ENCODE measurements at places on chromosomes 11 and 22.

DNA sequence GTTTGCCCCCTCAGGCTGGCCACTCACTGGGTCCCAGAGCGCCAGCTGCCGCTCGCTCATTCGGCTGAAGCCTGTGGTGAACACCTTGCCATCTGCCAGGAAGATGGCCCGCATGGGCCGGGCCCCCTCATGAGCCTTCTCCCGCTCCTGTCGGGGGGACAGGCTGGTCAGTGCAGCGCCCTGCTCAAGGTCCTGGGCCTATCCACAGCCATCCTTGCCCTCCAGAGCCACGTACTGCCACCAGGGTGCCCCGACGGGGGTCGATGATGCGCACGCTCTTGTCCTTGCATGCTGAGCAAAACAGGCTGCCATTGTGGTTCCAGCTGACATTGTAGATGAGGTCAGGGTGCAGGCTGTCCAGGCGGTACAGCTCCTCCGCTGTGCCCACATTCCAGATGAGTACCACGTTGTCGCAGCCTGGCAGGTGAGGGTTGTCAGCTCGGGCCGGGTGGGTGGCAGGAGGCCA lies 2.1 kb downstream of the CORO1B start:
- peak; percentile 49 for DNase-seq

DNA sequence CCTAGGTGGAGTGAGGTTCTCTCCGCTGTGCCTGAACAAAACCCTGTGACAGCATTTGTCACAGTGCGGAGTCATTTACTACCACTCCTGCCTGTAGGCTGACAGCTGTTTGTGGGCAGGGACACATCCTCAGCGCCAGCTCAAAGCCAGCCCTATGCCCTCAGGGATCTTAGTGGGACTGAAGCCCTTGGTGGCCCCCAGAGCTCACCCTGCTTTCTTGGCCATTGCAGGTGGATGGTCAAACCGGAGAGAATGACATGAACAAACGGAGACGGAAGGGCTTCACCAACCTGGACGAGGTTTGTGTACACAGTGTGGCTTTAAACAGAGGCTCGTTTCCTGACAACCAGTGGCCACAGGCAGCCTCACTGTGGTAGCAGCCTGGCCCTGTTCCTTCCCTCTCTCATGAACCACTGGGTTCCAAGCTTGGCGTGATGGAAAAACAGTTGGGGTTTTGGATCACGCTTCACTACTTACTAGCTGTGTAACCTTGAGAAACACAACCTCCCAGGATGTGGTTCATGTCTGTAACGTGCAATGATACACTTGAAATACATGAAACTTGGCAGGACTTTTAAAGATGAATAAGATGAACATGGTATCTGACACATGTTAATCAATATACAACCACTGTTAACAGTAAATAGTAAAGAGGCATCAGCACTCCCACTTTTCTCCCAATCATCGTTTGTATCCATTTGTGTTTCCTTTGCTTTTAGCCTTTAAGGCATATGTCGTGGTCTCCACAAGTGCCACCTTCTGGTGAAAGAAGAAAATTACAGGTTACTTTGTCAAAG lies 125.8 kb downstream of the MICAL2 start:
- peak; percentile 76 for DNase-seq

GRCh38 chr22:26587991-26588613 lies 1.8 kb downstream of the TPST2 start:
- no peak for DNase-seq

DNA sequence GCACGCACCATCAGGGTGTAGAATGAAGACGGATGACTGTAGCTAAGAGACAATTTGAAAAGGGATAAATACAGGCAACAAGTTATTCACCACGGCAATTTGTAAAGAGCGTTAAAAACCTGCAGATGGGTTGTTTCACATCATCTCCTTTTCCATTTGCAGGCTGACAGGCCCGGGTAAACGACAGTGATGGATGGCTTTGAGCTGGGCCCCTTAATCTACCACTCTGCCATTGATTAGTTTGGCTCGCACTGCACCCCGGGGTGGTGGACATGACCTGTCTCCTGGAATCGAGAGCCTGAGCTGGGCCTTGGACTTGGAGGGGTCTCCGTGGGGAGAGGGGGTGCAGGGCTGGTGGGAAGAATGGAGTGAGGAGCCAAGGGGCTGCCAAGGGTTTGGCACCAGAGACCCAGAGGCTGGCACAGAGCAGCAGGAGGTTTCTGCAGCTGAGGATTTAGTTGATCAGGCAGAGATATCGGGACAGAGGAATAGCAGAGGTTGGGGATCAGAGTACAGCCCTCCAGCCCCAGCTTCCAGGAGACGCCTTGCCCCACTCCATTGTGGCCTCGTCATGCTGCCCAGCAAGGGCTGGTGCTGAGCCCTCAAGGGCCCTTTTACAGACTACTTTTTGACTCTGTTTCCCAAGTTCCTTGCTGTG lies 110.6 kb upstream of the NECTIN1 start:
- DNase-seq = no peak

DNA sequence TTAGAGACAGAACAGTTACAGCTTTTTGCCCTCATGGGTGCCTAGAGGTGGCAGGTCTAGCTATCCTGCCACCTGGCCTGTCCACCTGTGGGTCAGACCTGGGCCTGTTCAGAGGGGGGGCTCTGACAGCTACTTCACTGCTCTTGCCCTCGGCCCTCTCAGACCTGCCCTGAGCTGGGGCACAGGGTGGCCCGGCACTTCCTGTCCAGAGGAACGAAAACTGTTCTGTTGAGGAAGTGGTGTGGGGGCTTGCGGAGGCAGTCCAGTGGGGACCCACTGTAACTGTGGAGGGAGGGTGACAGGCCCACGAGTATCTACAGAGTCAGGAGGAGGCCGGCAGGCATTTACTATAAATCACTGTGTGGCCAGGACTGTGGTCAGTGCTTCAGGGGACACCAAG lies 16.2 kb downstream of the TESMIN start:
- no peak for DNase-seq

GRCh38 chr22:39496131-39496838 lies 5.8 kb upstream of the MIEF1 start:
- peak; percentile 80 for DNase-seq

- DNase-seq = no peak
Measured at GRCh38 chr11:9066433-9066925, 24.9 kb downstream of the SCUBE2 start.

DNA sequence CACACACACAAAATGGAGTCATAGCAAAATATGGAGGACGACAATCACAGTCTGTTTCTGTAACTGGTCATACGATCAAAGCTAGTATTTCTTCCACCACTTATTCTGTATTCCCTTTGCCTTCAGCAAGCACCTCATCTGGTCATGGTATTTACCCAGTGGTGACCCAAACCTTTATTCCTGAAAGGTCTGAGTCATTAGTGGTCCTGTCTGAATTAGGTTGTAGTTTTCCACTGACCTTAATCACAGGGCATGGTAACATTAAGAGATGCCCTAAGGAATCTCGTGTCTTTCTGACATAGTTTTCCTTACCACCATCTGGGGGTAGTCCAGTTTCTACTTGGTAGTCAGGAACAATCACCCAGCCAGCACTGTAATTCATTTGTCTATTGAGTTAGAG lies 54.8 kb upstream of the CEP295 start:
- no peak for DNase-seq

- peak; percentile 92 for DNase-seq
Measured at GRCh38 chr11:62905927-62906531, 15.1 kb downstream of the CHRM1 start.

DNA sequence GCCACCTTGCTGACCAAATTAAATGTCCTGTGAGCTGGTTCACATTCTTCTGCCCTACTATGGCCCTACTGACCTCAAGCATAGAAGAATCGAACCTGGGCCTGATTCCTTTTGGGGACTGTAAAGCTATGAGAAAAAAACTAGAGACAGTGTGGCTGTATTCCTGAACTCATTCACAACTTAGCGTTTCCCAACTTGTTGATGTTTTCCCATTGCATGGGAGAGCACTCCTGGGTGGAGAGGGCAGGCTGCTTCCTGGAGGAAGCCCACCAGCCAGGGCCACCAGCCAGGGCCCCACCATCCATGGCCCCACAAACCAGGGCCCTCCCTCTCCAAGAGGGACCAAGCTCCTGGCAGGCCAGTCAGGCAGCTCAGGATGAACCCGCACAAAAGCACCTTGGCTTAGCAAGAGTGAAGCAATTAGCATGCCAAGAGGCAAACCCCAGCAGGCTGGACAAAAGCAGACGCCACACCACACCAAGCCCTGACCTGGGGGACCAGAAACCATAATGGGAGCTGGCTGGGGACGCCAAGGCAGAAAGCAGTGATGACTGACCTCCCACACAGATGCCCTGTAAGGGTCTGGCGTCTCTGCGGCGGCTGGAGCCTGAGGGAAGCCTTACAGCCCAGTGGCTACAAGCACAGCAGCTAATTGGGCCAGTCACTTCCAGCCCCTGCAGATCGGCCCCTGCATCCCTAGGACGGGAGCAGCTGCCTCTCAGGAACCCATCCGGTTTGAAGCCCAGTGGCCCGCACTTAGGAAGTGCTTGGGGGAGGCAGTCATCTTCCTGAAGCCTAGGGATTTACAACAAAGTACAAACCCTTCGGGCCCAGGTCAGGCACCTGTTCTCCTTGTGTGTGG lies 2.1 kb downstream of the CERK start:
- no peak for DNase-seq

DNA sequence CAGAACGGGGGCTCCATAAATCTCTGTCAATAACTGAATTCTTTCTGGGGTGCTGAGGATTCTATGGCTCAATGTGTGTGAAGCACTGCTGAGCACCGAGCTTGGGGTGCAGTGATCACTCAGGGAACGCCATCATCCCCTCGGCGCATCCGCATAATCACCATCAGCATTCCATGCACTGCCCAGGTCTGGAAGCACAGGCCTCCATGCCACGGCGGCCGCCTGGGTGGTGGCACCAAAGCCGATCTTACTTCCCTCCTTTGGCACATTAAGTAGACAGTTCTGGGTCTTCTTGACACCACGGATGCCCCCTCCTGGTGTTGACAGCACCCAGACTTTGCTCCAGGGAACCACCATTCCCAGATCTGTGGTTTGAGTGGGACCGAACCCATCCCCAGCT lies 15.6 kb downstream of the LTO1 start:
- no peak for DNase-seq

GRCh38 chr11:17563961-17564686 lies 17.1 kb downstream of the OTOG start:
- DNase-seq = no peak

GRCh38 chr11:114059984-114060391 lies 477 bp downstream of the ZBTB16 start:
- no peak for DNase-seq

- DNase-seq = no peak
Measured at GRCh38 chr22:21104126-21104691, 58.5 kb downstream of the LRRC74B start.

GRCh38 chr11:113728814-113729213 lies 22.7 kb upstream of the TMPRSS5 start:
- DNase-seq = no peak

DNA sequence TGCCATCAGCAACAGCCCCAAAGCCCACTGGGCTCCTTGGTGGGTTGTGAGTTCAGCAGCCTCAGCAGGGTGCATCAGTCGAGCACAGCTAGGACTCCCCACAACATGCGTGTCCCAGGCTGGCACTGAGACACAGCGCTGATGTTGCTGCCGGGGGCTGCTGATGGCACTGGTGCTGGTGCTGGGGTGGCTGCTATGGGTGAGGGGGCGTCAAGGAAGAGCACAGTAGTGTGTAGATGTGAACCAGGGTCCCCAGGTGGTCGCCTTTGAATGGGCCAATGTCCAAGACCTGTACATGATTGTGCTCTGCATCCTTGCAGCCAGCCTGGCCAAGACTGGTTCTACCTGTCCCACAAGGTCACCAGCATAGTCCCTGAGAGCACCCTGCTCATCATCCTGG lies 121.3 kb upstream of the SERPIND1 start:
- no peak for DNase-seq

GRCh38 chr11:123457187-123457770 lies 27.2 kb downstream of the GRAMD1B start:
- DNase-seq = no peak

All from Karpas-422 (cell line).